Activated CD8-positive, alpha-beta memory T cell treated with anti-CD3 and anti-CD28 coated beads for 1 hour (primary cell): ENCODE measurements at places on chromosomes 7 and 10.

DNA sequence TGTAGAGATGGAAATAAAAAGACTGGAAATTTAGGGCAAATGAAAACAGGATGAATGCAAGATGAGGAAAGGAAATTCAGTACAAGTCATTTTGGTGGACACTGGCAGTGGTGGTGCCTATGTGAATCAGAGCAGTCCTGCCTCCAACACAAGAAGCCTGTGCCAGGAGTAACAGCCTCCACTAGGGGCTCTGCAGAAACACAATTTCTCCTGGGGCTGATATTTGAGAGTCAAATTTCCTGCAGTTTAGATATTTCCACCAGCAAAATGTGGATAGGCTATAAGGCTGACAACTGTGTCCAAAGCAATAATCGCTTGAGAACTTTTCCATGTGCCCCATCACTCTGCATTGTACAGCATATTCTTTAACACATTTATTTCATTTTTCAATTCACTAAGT, 4.7 kb upstream of the PLXDC2 start:
- DNase-seq: no peak

GRCh38 chr10:131901181-131901829, 497 bp downstream of the PPP2R2D start:
- no peak for DNase-seq

DNA sequence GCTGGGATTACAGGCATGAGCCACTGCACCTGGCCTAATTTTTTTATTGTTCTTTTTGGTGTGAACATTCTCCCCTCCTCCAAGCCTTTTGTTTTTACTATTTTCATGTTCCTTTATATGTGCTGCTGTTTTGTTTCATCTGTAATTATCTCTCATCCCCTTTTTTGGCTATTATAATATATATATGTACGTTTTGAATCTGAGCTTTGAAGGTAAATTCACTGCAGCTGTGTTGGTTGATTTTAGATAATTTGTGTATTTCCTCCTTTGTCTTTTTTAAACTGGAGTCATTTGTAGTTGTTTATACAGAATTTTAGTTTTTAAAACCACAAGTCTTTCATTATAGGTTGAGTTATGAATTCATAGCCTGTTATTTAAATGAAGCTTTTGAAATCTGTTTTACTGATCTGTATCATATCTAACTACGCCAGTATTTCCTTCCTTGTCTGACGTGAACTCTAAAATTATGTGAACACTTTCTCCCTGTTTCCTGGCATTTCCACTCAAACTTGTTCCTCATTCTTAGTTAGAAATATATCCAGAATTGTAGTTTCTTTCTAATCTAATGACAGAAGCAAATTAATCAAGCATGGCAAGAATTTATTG, 54.9 kb downstream of the PTEN start:
- no peak for DNase-seq

DNA sequence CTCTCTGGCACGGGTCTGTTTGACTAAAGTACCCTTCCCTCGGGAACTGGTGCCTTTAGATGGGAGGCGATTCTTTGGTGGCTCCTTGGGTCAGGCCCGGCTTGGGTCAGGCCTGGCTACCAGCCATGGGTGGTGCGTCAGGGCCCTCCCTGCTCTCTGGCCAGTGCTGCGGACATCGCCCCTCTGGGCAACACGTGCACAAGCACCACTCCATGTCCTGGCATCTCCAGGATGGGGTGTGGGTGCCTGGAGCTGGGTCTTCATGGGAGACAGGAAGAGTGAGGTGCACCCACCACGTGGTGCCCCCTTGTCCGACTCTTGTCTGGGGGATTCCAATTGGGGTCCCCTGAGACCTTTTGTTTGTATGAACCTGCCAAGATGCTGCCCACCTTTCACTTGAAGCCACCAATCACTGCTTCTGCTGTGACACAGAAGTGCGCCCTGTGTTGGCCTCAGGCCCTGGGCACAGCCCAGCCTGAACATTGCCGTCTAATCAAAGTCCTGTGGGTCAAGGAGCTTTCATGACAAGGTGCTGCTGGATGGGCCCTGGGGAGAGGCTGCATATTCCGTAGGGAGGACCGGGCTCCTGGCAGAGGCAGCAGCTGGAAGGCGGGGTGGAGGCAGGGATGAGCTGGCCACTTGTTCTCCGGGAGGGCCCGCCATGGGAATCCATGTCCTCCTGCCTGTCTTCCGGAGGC, 11.1 kb upstream of the PWWP2B start:
- no peak for DNase-seq

- DNase-seq: no peak
Measured at GRCh38 chr7:84230491-84230890, 35.9 kb upstream of the SEMA3A start.

- DNase-seq: no peak
Measured at GRCh38 chr7:8214244-8214824, 47.6 kb downstream of the ICA1 start.

DNA sequence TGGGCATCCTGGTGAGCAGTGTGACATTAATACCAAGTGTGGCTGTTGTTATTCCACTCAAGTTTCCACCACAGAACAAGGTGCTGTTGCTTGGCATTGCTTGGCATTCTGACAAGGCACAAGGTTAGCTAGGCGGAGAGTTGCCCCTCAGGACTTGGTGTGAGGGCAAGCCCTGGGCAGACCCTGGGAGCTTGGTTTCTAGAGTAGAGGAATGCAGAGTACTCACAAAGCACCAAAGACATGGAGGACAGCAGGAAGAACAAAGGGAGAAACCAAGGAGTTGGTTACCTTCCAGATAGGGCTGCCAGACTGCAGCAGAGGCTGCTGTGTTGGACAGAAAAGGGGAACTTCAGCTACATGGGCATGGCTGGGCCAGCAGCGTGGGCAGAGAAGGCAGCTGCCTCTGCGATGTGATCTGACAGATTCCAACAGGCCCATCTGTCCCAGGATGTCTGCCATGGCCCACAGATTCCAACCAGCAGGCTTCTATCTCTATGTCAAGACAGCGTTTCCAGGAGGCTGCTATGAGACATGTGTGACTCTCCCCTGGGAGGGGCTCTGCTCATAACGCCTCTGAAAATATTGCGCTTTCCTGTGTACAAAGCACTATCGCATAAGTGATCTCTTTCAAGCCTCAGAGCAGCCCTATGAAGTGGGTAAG, 1.8 kb downstream of the GOLGA7B start:
- DNase-seq: no peak

DNA sequence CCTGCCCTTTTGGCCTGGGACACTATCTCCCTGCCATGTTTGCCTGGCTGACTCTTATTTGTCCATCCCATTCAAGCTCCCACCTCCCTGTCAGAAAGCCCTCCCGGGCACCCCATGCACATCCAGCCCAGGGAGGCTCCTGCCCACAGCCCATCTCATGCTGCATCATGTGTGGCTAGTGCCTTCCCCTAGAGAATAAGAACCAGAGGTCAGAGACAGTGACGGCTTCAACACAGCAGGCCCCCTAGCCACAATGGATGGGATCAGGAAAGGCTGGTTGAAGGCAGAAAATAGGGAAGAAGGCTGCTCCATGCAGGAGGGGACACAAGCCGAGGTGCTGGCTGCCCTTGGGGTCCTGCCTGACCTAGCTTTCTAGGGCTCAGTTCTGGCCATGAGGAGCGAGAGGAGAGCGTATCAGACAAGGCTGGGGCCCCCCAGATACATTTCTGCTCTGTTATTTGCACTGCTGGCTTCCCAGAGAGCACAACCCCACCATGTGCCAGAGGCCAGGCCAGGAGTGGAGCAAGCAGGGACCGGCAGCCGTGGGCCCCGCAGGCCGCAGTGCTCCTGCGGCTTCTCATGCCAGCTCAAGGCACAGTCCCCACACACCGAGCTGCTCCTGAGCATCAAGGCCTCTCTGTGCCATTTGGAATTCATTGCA, 161.1 kb upstream of the ZMIZ1 start:
- DNase-seq: no peak

- no peak for DNase-seq
Measured at GRCh38 chr10:129784891-129785290, 179.2 kb downstream of the EBF3 start.

- DNase-seq: no peak
Measured at GRCh38 chr7:44959433-44959951, 19.3 kb downstream of the MYO1G start.

GRCh38 chr10:282294-283139, 147.3 kb downstream of the ZMYND11 start:
- DNase-seq: no peak

- DNase-seq: no peak
Measured at GRCh38 chr10:48450233-48450740, 143.8 kb downstream of the MAPK8 start.

DNA sequence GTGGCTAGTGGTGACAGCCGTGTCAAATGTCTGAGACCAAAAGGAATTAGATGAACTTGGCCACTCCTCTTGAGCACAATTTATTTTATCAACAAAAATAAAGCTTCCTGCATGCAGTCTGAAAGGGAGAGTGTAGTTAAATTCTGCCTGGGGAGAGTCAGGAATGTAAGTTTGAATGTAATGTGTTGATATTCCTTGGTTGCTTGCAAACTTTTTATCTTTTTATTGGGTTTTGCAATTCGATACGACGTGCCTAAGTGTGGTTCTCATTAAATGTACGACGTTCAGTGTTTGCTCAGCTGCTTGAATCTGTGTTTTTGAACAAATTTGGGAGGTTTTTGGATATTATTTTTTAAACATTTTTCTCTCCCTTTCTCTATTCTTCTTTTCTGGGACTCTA, 839.9 kb downstream of the CCSER2 start:
- no peak for DNase-seq

DNA sequence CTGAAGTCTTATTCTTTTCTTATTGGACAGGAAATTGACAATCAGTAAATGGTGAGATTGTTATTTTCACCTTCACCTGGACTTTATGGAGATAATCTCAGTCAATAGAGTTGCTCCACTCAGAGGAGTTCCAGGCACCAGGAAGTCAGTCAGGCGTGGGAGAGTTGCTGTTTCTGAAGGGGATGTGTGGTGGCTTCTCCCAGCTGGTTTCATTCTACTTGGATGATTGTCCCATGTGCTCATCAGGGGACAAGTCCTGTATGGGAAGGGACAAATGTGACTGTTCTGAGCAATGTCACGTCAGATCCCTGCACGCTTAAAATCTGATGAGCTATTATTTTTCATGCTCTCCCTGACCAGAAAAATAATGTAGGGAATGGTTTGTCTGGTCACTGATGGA, 222.5 kb upstream of the PITRM1 start:
- DNase-seq: no peak

DNA sequence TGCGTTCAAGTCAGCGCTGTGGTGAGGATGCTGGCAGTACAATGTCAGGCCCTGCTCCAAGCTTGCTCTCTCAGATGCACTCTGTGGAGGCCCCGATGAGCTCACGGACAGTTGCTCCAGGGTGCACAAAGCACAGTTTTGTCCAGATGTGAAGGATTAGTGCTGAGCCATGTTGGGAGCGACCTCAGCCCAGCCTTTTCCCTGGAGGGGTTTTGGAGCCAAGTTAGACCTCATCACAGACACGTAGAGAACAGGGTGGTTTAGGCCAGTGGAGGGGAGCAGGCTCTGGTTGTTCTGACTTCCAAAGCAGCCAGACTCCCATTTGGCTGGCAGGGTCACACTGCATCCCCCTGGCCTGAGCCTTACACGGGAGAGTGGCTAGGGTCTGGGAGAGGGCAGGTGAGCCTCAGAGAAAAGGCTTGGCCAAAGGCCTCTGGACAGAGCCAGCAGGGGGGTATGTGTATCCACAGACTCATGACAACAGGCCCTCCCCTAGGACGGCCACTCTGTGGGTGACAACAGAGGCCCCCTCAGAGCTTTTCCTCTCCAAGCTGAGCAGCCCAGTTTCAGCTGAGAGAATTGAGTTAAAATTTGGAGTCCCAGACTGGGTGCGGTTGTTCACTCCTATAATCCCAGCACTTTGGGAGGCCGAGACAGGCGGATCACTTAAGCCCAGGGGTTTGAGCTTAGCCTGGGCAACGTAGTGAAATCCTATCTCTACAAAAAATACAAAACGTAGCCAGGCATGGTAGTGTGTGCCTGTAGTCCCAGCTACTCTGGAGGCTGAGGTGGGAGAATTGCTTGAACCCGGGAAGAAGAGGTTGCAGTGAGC, 4.7 kb downstream of the PLAC9 start:
- DNase-seq: no peak

GRCh38 chr10:30882281-30882680, 149.4 kb downstream of the ZNF438 start:
- no peak for DNase-seq

GRCh38 chr7:56121440-56121839, 5.2 kb upstream of the NUPR2 start:
- DNase-seq: no peak

DNA sequence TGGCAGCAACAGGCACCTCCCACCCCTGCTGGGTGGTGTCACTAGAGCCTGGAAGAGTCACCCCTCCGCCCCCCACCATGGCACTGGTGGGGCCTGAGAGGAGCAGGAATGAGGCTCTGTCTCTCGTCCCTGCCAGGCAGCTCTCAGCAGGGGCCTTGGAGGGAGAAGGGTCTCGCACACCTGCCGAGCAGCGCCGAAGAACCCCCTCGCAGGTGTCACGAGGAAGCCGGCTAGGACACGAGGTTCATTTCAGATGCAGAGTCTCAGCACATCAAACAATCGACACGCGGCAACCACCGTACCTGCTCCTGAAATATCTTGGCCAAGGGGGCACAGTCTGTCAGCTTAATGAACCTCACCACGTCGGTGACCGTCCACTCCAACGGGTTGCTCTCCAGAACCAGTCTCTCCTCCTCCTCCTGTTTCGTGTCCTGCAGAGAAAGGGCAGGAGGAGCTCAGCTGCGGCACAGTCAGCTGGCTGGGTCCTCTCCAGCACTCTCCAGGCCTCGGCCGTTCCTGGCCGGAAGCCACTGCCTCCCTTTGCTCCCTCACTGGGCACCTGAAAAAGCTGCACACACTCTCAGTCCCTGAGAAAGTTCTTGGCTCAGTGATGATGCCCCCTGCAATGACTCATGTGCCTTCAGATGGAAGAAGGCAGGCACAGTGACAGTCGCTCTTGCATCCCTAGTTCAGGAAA, 240.1 kb downstream of the SFMBT2 start:
- no peak for DNase-seq

DNA sequence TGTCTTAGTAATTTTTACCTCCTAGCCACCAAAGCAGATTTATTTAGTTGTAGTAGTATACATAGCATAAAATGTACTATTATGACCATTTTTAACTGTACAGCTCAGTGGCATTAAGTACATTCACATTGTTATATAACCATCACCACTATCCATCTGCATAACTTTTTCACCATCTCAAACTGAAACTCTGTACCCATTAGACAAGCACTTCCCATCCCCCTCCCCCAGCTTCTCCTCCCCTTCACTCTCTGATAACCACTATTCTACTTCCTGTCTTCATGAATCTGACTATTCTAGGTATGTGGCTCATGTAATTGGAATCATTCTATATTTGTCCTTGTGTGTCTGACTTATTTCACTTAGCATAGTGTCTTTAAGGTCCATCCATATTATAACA, 71.9 kb downstream of the MRPL32 start:
- no peak for DNase-seq

- DNase-seq: no peak
Measured at GRCh38 chr7:150909200-150909995, 57.1 kb downstream of the AOC1 start.
